Stimulated activated CD4-positive, alpha-beta T cell treated with anti-CD3 and anti-CD28 coated beads, Interleukin-1b, Interleukin-23, amount 100 ng/mL, for 1 hour (primary cell): ENCODE measurements at places on chromosomes 1 and 21.

GRCh38 chr1:91803847-91804545 lies 82.0 kb downstream of the TGFBR3 start:
- DNase-seq = peak; percentile 22

DNA sequence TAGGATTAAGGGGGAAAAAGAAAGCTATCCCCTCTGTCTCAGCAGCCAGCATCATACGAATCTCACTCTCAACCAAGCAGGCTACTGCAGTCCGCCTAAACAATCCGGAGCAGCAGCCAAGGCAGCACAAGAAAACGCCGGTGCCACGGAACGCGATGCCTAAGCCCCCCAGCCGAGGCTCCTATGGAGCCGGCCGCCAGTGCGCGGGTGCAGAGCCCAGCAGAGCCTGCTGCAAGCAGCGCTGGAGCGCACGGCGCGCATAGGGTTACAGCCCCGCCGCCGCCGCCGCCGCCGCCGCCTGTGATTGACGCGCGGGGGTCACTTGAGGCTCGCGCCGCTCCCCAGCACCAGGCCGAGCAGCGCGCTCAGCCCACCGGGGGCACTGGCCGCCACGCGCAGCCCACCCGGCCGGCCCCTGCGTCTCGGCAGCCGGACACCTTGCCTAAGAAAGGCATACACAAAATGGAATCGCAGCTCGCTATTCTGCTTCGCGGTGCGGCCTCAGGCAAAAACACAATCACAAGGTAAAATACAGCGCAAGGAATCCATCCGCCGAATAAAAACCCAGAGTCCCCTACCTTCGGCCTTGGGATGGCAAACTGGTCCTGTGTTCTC lies 780 bp downstream of the HIVEP3 start:
- no peak for DNase-seq

DNA sequence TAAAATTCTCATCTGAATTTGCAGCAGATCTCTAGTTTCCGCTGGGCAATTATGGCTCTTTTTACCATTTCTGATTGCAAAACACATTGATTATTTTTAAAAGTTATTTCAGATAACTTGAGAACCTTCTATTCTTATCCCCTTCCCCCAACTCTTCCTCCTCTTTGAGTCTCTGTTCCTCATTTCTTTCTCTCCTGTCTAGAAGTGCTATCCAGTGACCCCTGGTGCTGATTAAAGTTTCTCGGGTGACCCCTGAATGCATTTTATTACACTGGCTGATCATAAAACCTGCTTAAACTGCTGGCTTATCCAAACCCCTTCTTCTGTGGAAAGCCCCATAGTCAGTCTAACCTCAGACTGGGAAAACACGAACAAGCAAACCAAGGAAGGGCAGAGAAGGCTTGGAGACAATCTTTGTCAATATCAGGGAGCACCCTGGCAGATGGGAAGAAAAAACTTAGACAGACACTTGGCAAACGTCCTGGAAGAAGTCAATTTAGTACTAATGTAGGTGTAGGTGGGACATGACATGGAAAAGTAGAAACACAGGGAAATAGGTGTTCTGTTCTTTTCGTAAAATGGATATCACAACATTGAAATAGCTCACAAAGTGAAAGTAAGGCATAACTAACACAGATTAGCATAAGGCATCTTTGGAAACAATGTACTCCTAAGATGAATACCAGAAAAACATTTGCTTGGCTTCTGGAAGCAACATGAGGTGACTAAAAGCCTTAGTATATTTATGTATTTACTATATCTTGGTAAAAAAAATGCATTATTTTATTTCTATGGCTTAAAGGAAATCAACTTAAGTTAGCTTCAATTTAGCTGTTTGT lies 61.4 kb downstream of the GORAB start:
- no peak for DNase-seq

DNA sequence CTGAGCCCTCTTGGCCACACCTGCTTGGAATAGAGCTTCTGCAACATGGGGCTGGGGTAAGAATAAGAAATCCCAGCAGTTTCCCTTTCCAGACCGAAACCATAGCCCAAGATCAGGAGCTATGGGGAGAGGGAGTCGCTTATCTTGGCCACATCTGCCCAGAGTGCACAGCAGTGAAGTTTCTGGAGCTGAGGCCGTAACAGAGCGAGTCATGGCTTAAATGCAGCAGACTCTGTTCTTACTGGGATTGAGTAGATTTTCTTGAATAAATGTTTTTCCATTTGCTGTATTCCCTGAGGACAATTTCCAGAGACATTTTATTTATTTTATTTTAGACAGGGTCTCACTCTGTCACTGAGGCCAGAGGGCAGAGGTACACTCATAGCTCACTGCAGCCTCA lies 33.5 kb downstream of the CFAP57 start:
- no peak for DNase-seq

- no peak for DNase-seq
These were observed 116.1 kb downstream of the SPATA17 start for GRCh38 chr1:217747156-217747769.

DNA sequence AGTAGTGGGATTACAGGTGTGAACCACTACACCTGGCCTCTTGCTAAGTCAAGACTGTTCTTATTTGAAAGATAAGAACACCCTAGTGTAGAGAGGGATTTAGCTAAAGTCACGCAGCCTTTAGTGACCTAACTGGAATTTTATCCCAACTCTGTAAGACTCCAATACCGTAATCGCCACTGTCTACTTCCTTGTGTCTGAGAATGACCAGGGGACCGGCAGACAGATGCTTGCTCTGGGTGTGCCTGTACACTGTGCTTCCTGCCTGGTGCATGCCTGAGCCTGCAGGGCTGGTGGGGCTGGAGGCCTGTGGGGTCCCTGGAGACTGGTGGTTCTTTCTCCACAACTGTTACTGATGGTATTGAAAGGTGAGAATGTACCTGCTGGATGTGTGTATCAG lies 15.3 kb downstream of the MFSD2A start:
- no peak for DNase-seq

GRCh38 chr1:175188936-175189335 lies 3.6 kb downstream of the KIAA0040 start:
- peak; percentile 18 for DNase-seq

DNA sequence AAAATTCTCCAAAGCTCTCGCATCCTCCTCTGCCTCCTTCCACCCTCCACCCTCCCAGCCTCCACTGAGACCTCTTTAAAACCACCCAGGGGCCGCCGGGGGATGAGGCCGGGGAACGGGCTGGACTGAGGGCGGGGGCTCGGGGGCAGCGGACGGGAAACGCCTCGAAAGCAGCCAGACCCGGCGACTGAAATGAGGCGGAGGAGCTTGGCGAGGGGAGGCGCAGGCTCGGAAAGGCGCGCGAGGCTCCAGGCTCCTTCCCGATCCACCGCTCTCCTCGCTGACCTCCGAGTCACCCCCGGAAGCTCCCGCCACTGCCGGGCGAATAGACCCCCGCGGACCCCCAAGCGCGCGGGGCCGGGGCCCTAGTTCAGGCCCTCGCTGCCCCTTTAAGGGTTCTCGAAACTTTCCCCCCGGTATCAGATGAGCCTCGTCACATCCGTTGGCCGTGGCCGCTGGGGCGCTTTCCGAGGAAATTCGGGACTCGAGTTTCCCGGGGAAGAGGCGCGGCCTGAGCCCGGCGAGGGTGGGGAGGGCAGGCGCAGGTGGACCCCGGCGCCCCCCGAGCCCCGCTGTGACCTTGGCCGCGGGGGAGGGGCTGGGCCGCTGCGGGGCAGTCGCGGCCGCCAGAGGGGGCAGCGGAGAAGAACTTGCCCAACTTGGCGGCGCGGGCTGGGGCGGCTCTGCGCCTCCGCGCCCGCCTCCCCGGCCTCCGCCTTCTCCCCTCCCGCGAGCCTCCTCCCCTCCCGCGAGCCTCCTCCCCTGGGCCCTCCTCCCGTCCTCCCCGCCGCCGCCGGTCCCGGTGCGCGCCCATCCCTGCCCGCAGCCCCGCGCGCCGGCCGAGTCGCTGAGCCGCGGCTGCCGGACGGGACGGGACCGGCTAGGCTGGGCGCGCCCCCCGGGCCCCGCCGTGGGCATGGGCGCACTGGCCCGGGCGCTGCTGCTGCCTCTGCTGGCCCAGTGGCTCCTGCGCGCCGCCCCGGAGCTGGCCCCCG lies at the start of gene BACE2:
TSS of gene BACE2 (plus strand) at position 813 of the 995 bp plus-strand sequence. CDS start at position 917, 104 bp downstream.
- peak; percentile 9 for DNase-seq

- no peak for DNase-seq
These were observed 222.3 kb downstream of the TPR start for GRCh38 chr1:186152620-186153239.

- DNase-seq = no peak
These were observed 361.1 kb upstream of the CHRM3 start for GRCh38 chr1:239025223-239025622.

- DNase-seq = no peak
These were observed 203.1 kb downstream of the SIPA1L2 start for GRCh38 chr1:232426801-232427200.

DNA sequence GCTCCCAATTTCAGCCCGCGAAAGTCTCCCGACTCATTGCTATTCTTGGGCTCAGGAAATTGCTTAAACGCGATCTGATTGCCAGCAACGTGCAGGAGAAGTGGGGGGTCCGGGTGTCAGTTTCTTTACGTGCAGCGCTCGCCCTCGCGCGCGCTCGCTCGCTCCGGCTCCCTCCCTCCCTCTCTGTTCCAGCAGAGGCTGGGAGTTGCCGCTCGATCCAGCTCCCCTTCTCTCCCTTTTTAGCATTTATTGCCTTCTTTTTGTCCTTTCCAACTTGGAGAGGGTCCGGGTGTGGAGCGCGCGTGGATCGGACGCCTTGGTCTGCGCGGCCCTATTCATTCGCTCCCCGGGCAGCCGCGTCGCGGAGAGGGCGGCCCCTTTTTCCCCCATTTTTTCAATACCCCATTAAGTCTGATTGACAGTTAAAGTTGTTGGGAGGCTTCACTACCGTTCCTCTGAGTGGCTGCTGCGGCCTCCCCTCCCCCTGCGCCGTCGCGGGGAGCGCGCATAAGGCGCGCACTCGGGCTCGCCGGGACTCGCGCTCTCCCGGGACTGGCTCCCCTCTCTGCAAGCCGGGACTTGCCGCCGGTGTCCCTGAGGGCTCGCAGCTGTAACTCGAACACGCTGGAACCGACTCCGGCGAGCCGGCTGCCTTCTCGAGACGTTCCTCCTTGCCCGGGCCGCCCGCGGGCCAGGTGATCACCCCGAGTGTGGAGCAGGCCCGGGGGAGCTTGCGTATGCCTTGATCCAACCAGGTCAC lies at the start of gene DHRS3:
TSS of gene DHRS3 (minus strand) at position 310 of the 760 bp plus-strand sequence. CDS start 862 bp downstream, outside the sequence.
- no peak for DNase-seq

DNA sequence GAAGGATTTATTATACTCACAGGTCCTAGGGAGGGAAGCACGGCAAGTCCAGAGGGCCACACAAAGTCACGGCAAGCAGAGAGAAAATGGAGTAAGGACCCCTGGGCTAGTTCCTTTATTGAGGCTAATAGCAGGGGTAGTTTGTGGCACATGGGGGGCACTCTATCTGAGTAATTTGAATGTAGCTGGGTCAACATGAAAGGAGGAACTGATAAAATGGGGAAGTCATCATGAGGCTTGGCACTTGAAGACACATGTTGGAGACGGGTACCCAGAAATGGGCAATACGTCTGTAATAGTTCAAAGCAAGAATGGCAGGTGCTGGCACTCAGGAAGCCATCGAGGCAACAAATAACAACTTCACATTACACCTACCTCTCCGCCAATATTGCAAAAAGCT lies 1136.4 kb downstream of the MRPL39 start:
- DNase-seq = no peak

- DNase-seq = no peak
These were observed 4.9 kb upstream of the SH3D21 start for GRCh38 chr1:36301220-36301619.

- no peak for DNase-seq
These were observed 65.8 kb upstream of the VAMP3 start for GRCh38 chr1:7705048-7705907.

DNA sequence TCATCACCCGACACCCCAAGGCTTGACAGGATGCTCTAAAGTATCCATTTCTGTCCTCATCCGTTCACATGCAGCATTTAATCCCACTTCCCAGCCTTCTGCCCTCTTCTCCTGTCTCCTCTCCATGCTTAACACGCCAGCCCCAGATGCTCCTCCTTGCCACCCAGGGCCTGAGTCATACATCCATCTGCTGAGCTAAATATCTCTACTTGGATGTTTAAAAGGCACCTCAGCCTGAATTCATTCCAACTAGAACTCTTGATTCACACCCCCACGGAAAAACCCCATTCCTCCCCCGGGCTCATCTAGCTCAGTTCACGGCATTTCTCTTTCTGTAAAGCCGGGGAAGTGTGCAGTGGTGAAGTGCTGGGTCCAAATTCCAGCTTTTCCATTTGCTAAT lies 27.7 kb downstream of the TEX35 start:
- DNase-seq = no peak

DNA sequence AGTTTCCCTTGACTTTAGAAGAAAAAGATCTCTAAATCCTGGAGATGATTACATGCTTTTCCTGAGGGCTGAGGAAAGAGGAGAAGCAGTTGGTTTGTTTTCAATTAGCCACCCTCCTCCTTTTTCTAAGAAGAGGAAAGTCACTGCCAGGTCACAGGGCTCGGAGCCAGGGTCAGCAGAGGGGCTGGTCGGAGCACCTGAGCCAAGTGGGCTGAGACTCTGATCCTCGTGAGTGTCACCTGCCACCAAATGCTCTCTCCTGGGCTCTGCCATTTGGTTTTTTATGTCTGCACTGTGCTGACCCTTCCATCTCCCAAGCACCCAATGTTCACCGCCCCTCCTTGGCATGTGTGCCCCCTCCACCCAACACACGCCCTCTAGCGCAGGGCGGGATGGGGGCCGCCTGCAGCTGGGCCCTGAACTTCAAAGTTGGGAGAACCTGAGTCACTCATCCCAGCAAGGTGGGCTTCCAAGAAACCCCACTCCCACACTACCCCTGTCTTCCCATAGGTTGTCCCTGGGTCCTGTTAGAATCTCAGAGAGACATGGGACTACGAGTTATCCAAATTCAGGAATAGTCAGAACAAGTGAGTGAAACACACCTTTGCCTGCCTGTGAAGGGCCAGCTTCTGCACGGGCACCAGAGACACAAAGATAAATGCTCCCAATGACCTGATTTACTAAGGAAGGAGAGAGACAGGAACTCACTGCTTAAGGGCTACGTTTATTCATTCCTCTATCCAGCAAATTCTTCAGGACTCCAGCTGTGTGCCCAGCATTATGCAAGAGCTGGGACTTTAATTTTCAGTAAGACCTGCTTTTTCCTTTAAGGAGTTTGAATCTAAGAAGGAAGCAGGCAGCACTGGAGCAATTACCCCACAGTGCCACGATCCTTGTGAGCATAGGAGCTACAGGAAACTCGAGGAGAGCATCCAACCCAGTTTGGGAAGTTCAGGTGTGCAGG lies 127.5 kb downstream of the RHOU start:
- no peak for DNase-seq

GRCh38 chr1:67840449-67840848 lies 7.2 kb upstream of the GNG12 start:
- DNase-seq = no peak

- DNase-seq = no peak
These were observed 19.9 kb upstream of the KCNJ6 start for GRCh38 chr21:37936010-37936785.
